ENCODE measurements at places on chromosomes 2 and 18. TPM values are rescaled to one million over a fixed set of nuclear protein-coding genes. Genes with fewer than 3 reads are reported as not detected.

Gene SULT6B1
- total RNA-seq: not detected

Gene RESP18
- total RNA-seq: not detected

Gene STAM2
- total RNA-seq: 13.3 TPM

Gene PIEZO2
- not detected for total RNA-seq

Gene PTPRN
- 1.1 TPM for total RNA-seq

Gene RRM2
- total RNA-seq: 396 TPM

GRCh38 chr2:132605236-132606180, 64.5 kb downstream of the LYPD1 start:
- H3K27ac ChIP-seq: no peak overlapping the region
- no peak for DNase-seq
- H3K27me3 ChIP-seq: no peaks in the 10 kb centered on the region
- no peak overlapping the region for H3K4me3 ChIP-seq
- H3K36me3 ChIP-seq: no peaks in the 10 kb centered on the region

DNA sequence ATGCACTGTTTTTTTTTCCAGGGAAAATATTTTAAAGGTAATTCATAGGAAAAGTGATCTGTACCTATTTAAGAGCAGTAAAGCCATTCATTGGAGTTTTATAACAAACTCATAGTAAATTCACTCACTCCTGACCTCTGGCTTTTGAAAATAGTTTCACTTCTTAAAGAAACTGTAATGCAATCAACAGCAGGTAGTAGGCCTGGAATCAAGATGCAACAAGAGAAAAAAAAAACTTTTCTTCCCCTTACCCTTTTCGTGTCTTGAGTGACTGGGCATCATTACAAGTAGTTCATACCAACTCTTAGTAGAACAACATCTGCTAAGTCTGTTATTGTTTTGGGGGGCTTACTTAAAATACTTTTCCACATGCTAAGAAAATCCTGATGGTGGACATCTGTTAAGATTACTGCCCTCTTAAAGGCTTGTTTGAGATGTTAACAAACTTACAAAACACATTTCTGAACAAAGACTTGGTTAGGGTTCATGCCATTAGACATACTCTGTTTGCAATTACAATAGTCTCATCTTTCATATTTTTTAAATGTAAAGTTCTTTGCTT, 164.1 kb upstream of the FOSL2 start:
- H3K27ac ChIP-seq: no peak overlapping the region
- no peaks in the 10 kb centered on the region for H3K27me3 ChIP-seq
- no peak for DNase-seq
- H3K36me3 ChIP-seq: no peaks in the 10 kb centered on the region

DNA sequence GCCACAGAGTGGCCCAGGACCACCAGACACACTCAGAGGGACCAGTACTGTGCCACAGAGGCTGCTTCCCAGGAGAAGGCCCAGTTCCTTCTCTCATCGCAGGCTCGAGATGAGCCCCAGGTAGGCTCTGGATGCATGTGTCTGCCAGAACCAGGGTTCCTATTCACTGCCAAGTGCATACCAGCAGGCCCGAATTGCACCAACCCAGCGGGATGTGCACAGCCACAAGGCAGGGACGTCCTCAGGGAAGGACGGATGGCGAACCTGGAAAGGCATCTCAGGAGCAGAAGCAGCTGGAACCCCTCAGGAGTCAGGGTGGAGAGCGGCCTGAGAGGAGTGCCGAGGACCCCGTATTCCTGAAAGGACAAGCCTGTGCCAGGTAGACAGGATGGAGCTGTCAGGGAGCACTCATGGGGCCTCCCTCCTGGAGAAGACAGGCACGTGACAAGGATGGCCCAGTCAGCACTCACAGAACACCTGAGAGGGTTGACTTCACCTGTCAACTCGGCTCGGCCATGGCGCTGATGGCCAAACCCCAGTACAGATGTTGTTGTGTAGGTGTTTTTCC, 73.7 kb downstream of the PTGR3 start:
- no peaks in the 10 kb centered on the region for H3K27me3 ChIP-seq
- no peak for DNase-seq
- no peaks in the 10 kb centered on the region for H3K4me1 ChIP-seq
- no peaks in the 10 kb centered on the region for H3K36me3 ChIP-seq

DNA sequence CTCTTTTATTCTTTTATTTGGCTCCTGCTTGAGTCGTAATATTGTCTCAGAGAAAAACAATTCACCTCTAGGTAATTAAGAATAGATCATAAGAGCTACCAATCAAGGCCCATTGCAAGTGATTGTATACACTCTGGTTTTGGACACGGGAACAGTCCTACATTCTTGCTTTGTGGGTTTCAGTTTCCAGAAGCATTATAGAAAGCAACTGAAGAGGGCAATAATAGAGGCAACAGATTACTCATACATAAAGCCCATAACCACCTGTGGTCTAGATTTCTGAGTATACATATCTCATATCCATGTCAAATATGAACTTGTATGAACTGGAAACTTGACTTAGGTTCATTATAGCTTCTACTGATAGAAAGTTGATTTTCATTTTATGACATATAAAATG, 65.4 kb downstream of the DIS3L2 start:
- H3K36me3 ChIP-seq: peaks cover 52% of the 10 kb centered on the region
- no peak overlapping the region for H3K4me3 ChIP-seq
- H3K27me3 ChIP-seq: no peaks in the 10 kb centered on the region
- H3K4me1 ChIP-seq: peaks cover 27% of the 10 kb centered on the region
- no peak overlapping the region for H3K27ac ChIP-seq
- peak; percentile 17 for DNase-seq

GRCh38 chr18:35516351-35516750, 18.6 kb upstream of the INO80C start:
- no peaks in the 10 kb centered on the region for H3K36me3 ChIP-seq
- H3K4me1 ChIP-seq: peaks cover 3% of the 10 kb centered on the region
- DNase-seq: no peak
- H3K27me3 ChIP-seq: no peaks in the 10 kb centered on the region
- H3K4me3 ChIP-seq: no peak overlapping the region

DNA sequence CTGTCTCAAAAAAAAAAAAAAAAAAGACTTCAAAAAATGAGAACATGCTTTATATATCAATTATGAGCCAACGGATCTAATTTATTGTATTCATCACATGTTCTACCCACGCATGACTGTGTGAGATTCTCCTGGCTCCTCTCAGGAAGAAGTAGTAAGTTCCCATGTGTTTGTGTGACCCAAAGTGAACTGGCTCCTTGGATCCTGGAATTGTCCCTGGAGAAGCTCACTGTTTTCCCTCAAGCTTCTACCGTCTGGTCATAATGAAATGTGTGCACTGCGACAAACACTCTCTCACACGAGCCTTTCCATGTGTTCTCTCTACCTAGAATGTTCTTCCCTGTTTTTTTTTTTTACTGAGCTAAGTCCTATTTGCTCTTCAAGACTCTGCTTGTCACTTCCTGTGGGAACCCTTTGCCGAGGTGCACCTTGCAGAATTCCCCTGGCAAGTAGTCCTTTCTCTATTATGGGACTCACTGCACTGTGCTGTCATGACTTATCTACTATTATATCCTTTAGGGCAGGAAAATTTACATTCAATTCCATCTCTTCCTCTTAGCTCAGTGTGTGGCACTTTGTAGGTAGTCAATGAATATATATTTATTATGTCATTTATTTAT, 83.2 kb upstream of the THOC1 start:
- no peak overlapping the region for H3K27ac ChIP-seq
- no peak overlapping the region for H3K4me3 ChIP-seq
- H3K27me3 ChIP-seq: peaks cover 13% of the 10 kb centered on the region
- no peaks in the 10 kb centered on the region for H3K36me3 ChIP-seq
- H3K4me1 ChIP-seq: no peaks in the 10 kb centered on the region
- no peak for DNase-seq

GRCh38 chr18:30469091-30469490, 573.5 kb downstream of the DSC3 start:
- no peaks in the 10 kb centered on the region for H3K27me3 ChIP-seq
- H3K36me3 ChIP-seq: no peaks in the 10 kb centered on the region
- no peak overlapping the region for H3K4me3 ChIP-seq
- H3K27ac ChIP-seq: no peak overlapping the region
- H3K4me1 ChIP-seq: no peaks in the 10 kb centered on the region
- DNase-seq: no peak

DNA sequence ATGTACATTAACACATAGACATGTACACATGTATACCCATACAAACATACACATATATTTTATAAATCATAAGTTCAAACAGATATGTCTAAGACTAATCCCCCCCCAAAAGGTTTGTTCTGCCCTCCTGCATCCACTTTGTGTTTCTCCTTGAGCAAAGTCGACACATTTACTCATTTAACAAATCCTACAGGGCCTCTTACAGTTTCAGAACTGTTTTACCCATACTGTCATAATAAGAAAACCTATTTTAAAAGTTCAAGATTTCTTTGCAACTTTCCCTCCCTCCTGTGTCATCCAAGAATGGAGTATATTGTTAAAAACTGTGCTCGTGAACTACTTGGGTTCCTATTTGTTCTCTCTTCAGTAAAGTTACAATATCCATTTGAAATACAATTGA, 166.7 kb downstream of the L3MBTL4 start:
- no peaks in the 10 kb centered on the region for H3K4me1 ChIP-seq
- no peak overlapping the region for H3K4me3 ChIP-seq
- no peak overlapping the region for H3K27ac ChIP-seq
- no peaks in the 10 kb centered on the region for H3K27me3 ChIP-seq
- no peak for DNase-seq
- H3K36me3 ChIP-seq: no peaks in the 10 kb centered on the region

GRCh38 chr2:96184188-96184587, 24.4 kb downstream of the STARD7 start:
- H3K36me3 ChIP-seq: peaks cover 29% of the 10 kb centered on the region
- H3K27ac ChIP-seq: peak overlapping the region; percentile 15
- no peaks in the 10 kb centered on the region for H3K27me3 ChIP-seq
- peaks cover 12% of the 10 kb centered on the region for H3K4me1 ChIP-seq
- no peak for DNase-seq

DNA sequence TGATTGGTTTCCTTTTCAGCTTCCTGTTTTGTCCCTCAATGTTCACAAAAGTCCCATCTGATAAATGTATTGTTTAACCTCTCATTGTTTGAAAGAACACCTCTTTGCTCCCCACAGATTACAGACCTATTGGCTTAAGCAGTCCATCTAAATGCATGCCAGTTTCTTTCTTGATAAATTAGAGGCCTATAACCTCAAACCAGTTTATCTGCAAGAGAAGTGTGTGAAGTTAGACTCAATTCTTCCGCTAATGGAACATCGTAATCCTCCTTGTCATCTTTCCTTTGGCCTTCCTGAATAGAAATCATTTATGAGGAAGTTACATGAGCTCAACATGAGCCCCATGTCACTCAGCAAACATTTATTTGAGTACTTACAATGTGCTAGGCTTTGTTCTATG, 74.0 kb downstream of the FRZB start:
- H3K27ac ChIP-seq: no peak overlapping the region
- H3K36me3 ChIP-seq: no peaks in the 10 kb centered on the region
- H3K4me1 ChIP-seq: no peaks in the 10 kb centered on the region
- no peak overlapping the region for H3K4me3 ChIP-seq

DNA sequence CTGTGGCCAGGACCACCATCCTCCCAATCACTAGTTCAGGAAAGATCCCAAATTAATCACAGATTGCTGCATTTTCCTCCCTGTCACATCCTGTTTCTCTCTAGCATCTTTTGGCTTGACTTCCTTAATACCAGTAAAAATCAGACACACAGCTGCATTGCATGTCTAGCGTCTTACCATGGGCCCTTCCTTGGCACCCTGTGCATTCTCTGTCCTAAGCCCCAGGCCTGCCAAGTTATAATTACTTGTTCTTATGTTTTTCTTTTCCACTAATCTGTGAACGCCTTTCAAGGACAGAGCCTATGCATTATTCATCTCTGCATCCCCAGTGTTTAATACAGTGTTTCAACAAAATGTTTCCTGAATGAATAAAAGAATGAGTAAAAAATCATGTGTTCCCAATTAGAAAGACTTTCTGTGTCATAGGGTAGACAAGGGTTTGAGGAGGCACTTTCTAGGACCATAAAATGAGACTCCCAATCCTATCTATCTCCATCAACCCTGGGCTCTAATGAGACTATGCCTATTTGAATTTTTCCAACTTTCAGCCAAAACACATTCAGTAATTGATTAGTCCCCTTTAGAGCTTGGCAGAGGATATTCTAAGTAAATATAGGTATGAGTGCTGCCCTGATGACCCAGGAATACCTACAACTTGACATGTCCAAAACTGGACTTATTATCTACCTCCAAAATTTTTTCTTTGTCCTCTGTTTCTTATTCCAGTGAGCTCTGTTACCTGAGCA, 10.3 kb upstream of the NT5C1B start:
- H3K4me1 ChIP-seq: no peaks in the 10 kb centered on the region
- H3K27ac ChIP-seq: no peak overlapping the region
- DNase-seq: no peak
- no peak overlapping the region for H3K4me3 ChIP-seq

DNA sequence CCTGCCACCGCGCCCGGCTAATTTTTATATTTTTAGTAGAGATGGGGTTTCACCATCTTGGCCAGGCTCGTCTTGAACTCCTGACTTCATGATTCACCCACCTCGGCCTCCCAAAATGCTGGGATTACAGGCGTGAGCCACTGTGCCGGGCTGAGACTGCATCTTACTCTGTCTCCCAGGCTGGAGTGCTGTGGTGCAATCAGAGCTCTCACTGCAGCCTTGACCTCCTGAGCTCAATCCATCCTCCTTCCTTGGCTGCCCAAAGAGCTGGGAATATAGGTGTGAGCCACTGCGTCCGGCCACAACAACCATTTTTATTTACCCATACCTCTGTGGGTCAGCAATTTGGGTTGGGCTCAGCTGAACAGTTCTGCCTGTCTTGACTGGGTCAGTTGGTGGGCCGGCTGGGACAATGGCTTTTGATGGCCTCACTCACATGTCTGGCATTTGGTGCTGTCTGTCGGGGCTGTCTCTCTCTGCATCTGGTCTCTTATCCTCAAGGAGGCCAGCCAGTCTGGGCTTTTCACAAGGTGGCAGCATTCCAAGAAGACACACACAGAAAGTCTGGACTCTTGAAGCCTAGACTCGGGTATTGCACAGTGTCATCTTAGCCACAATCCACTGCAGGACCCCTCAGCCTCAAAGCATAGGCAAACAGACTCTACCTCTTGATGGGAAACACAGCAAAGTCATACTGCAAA, 116.8 kb upstream of the GATA6 start:
- H3K27ac ChIP-seq: no peak overlapping the region
- H3K27me3 ChIP-seq: peaks cover under 1% of the 10 kb centered on the region
- no peak overlapping the region for H3K4me3 ChIP-seq
- DNase-seq: no peak
- no peaks in the 10 kb centered on the region for H3K36me3 ChIP-seq
- H3K4me1 ChIP-seq: no peaks in the 10 kb centered on the region

DNA sequence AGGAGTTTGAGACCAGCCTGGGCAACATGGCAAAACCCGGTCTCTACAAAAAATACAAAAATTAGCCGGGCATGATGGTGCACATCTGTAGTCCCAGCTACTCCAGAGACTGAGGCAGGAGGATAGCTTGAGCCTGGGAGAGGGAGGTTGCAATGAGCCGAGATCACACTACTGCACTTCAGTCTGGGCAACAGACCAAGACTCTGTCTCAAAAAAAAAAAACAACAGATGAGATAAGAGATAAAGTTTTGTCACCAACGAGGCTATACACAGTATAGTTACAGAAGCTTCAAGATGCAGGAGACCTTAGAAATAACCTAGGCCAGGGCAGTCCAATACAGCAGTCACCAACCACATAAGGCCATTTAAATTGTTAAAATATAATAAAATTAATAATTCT, 9.4 kb downstream of the FAM124B start:
- H3K4me3 ChIP-seq: no peak overlapping the region
- no peaks in the 10 kb centered on the region for H3K4me1 ChIP-seq
- H3K36me3 ChIP-seq: no peaks in the 10 kb centered on the region
- DNase-seq: no peak
- peaks cover 2% of the 10 kb centered on the region for H3K27me3 ChIP-seq

GRCh38 chr2:1813371-1813770, 69.1 kb upstream of the PXDN start:
- H3K36me3 ChIP-seq: no peaks in the 10 kb centered on the region
- H3K27ac ChIP-seq: no peak overlapping the region
- DNase-seq: no peak
- H3K4me1 ChIP-seq: peaks cover 3% of the 10 kb centered on the region
- no peaks in the 10 kb centered on the region for H3K27me3 ChIP-seq
